Sigmoid colon (tissue), 7 donors: ENCODE measurements at places on chromosomes 16 and 17. TPM values are rescaled to one million over a fixed set of nuclear protein-coding genes. Genes with fewer than 3 reads are reported as not detected.

GNAO1 gene
- 28.8 TPM for total RNA-seq

DNA sequence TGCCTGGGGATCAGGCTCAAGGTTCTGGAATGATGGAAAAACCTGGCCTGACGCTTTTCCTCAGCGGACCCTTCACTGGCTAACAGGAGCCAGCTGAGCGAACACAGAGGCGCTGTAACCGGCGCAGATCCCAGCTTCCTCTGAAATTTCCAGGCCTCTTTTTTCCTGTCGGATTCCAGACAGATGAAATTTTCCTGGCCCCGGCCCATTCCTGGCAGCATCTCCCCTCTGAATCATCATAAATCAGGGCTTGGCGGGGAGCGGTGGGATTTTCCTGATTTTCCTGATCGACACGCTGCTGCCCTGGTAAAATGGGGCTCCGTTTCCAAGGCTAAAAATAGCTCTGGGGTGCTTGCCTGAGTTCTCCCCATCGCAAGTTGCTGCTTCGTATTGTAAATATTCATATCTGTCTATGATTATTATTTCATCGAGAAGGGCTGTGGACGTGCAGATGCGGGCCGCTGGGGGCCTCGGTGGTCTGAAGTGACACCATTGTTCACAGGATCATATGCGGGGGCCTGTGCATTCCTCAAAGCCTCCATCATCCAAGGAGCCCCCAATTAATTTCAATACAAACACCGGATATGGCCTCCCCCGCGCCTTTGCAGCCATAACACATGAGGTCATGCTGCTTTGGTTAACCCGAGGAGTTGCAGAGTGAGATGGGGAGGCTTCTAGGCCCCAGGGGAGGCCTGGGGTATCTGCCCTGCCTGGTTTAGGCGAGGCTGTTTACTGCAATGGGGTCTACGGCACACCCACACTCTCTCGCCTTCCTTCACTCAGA, 45.8 kb upstream of the ETV4 start:
- peak overlapping the region; percentile 0 for H3K4me3 ChIP-seq
- H3K27me3 ChIP-seq: no peaks in the 10 kb centered on the region

GRCh38 chr17:28267720-28268609, 51.0 kb upstream of the TMEM97 start:
- no peaks in the 10 kb centered on the region for H3K27me3 ChIP-seq
- no peak overlapping the region for H3K27ac ChIP-seq
- no peak for DNase-seq
- H3K36me3 ChIP-seq: no peaks in the 10 kb centered on the region
- H3K4me1 ChIP-seq: no peaks in the 10 kb centered on the region
- H3K4me3 ChIP-seq: no peak overlapping the region

- no peaks in the 10 kb centered on the region for H3K4me1 ChIP-seq
- peaks cover 31% of the 10 kb centered on the region for H3K36me3 ChIP-seq
- peak overlapping the region; percentile 84 for H3K27ac ChIP-seq
- peak overlapping the region; percentile 81 for H3K4me3 ChIP-seq
- no peaks in the 10 kb centered on the region for H3K27me3 ChIP-seq
- DNase-seq: no peak
Observed at GRCh38 chr17:81682565-81683207, 911 bp downstream of the ARL16 start.

- H3K4me1 ChIP-seq: peaks cover 3% of the 10 kb centered on the region
- no peak overlapping the region for H3K4me3 ChIP-seq
- no peaks in the 10 kb centered on the region for H3K27me3 ChIP-seq
- DNase-seq: no peak
Observed at GRCh38 chr16:10090816-10091215, 91.4 kb downstream of the GRIN2A start.
